Astrocyte of the spinal cord (primary cell): ENCODE measurements at places on chromosomes 12 and 14.

DNA sequence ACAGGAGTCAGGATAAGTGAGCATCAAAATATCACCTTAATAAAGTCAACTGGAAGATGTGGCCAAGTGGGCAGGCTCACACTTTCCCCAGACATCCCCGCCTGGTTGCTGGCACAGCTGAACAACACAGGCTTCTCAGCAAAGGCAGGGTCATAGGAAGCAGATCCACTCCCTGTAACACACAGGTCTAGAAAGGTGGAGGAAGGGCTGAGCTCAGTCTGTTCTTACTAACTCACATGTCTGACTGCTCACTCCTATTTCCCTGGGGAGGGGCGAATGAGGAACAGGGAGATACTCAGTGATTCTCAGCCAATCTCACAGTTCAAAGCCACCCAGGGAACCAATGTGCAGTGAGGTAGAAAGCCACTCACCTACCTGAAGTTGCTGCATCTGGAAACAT is 45.0 kb upstream of the AMN1 start:
- DNase-seq, result no peak

- no peak for DNase-seq
These were observed 507 bp upstream of the FKBP4 start for GRCh38 chr12:2794191-2794735.

DNA sequence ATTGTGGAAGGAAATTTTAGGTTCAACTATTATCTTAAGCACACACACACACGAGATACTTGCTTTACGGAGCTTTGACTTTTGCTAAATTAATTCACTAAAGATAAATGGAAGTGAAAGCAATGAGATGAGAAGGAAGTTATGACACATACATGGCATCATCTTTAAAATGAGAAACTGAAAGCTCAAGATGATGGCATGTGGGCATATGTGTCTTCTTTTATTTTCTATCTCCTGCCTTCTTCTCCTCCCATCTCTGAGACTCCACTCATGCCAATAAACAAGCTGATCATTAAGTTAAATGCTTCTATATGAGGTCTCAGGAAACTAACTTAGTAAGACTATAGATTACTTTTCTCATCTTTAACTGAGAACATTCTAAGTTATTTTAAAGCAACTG is 216.7 kb downstream of the MED13L start:
- DNase-seq, result no peak

- DNase-seq, result no peak
These were observed 9.5 kb upstream of the CFL2 start for GRCh38 chr14:34723867-34724266.

- peak; percentile 22 for DNase-seq
These were observed 4.8 kb upstream of the DGLUCY start for GRCh38 chr14:91108941-91109611.

DNA sequence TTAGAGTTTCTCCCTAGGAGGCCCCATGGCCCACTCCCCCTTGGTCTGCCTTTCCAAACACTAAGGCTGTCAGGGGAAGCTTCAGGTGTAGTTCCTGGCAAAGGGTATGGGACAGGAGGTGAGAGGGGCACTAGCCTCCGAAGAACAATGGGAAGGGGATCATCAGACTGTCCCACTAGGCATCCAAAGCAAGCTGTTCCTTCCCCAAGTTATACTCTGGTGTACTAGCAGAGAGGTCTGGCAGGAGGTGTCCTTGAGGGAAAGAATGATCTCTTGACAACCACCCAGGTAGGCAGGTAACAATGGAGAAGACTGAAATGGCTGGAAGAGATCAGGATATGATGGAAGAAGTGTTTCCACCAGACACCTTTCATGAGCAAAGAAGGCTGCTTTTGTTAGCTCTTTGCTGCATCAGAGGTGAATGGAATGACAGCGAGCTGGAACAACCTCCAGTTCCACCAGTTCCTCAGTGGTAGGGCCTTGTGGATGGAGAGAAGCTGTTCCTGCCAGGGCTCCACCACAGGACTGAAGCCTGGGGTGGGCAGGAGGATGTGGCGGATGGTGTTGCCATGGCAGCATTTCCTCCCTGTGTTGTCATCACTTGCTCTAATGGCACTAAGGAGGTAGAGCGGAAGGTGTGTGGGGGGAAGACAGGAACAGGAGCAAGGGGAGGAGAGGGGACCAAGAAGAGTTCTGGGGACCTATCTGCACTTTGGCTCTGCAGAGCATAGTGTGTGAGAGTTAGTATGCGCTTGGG is 2.3 kb upstream of the AGAP2 start:
- no peak for DNase-seq

- DNase-seq, result no peak
These were observed 7.9 kb upstream of the PPM1A start for GRCh38 chr14:60241091-60241490.

DNA sequence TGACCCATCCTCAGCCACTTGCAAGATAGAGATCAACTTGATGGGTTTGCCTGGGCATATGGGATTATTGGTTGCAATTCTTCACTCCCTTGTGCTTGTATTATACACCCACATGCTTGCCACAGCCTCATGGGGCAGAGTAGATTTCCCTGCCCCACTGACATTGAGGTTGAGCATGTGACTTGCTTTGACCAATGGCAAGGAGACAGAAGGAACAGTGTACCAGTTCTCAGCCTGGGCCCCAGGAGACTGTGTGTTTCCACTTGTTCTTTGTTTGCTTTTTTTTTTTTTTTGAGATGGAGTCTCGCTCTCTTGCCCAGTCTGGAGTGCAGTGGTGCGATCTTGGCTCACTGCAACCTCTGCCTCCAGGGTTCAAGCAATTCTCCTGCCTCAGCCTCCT is 31.8 kb downstream of the CALM1 start:
- no peak for DNase-seq

- DNase-seq, result peak; percentile 99
These were observed 50.9 kb upstream of the CCT2 start for GRCh38 chr12:69534389-69534822.

DNA sequence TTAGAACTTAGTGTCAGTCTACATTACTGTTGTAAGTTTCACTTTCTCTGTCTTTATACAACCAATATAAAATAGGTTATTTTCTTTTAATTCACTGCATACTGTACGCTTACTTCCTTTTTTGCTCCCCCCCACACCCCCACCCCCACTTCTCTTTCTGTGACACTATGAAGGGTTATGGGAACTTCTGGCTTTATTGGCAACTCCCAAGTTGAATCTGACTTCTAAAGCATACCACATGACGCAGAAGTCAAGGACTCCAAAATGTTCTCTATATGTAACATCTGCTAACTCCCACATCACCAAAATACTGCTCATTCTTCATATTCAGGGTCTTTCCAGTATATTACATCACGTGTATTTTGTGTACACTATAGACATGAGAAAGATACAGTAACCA is 81.2 kb upstream of the ATXN7L3B start:
- no peak for DNase-seq

- DNase-seq, result peak; percentile 69
These were observed 3.1 kb downstream of the PRB4 start for GRCh38 chr12:11307143-11307542.

DNA sequence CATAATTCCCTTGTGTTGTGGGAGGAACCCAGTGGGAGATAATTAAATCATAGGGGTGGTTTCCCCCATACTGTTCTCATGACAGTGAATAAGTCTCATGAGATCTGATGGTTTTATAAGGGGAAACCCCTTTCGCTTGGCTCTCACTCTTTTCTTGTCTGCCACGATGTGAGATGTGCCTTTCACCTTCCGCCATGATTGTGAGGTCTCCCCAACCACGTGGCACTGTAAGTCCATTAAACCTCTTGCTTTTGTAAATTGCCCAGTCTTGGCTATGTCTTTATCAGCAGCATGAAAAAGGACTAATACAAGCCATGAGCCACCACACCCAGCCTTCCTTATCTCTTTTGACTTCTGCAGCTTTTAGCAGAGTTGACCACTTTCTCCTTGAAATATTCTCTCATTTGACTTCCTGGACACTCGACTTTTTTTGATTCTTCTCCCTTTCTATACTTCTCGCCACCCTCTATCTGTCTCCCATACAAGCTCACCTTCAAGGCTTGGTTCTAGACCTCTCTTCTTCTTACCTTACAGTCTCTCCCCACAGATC is 2.3 kb downstream of the MTERF2 start:
- no peak for DNase-seq

- DNase-seq, result peak; percentile 78
These were observed 88.3 kb downstream of the RPS29 start for GRCh38 chr14:49497725-49498348.

DNA sequence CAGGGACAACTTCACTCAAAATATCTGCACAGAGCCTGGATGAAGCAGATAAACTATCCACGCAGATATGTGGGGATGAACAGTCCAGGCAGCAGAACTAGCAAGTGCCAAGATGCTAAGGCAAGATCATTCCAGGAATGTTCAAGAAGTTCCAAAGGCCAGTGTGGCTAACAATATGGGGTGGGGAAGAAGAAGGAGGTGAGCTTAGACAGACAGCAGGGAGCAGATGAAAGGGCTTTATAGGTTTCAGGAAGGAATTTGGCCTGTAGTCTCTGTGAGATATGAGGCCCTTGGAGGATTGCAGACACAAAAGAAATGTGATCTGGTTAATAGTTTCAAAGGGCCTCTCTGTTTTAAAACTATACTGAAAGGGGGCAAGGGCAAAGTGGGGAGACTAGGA is 63.5 kb upstream of the PPM1H start:
- DNase-seq, result no peak

DNA sequence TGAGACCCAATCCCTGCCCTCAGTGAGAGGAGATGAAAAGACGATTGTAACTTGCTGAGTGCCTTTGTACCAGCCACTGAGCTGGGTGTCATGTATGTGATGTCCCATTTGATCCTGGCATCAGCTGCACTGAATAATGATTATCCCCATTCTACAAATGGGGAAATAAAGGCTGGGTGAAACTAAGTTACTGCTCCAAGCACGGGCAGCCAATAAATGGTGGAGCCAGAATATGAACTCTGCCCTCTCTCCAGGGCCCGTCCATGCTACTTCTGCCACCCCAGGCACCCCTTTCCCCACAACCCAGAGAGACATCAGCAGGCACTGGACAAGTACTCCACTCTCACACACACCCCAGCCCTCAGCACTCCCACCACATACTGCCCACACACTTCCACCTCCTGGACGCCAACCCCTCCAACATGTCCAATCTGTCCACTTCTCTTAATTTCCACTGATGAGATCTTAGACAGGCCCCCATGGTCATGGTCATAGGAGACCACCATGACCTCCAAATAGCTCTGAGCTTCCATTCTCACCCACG is 115.8 kb downstream of the DICER1 start:
- no peak for DNase-seq

GRCh38 chr12:18135509-18135908 is 45.5 kb upstream of the RERGL start:
- no peak for DNase-seq

GRCh38 chr12:76755829-76756379 is 8.0 kb upstream of the ZDHHC17 start:
- no peak for DNase-seq

DNA sequence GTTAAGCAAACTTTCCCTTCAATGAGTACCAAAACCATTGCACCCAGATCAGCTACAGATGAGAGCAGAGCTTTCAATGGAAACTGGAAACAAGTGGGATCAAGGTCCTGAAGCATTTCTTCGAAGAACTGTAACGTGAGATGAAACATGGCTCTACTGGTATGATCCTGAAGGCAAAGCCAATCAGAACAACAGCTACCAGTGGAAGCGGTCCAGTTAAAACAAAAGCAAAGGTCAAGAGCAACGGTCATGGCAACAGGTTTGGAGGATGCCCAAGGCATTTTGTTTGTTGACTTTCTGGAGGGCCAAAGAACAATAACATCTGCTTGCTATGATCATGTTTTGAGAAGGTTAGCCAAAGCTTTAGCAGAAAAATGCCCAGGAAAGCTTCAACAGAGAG is 137.9 kb upstream of the CPSF6 start:
- DNase-seq, result peak; percentile 68

GRCh38 chr14:35362911-35363374 is 41.6 kb downstream of the NFKBIA start:
- DNase-seq, result no peak

GRCh38 chr14:70920608-70921007 is 13.3 kb downstream of the PCNX1 start:
- no peak for DNase-seq

DNA sequence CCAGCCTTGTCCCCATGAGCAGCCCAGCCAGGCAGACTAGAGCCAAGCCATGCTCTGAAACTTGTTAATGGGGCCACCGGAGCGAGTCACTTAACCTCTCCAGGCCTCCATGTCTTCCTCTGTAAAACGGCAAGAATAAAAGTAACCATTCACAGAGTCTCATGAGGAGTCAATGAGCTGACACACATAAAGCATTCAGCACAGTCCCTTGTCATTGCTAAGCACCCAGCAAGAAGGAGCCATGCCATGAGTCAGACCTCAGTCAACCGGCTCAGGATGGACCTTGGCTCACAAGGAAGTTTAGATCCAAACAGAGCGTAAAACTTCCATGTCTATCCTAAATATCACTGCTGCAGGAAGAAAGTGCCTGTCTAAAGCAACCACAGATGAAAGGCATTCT is 10.6 kb downstream of the FICD start:
- peak; percentile 10 for DNase-seq

DNA sequence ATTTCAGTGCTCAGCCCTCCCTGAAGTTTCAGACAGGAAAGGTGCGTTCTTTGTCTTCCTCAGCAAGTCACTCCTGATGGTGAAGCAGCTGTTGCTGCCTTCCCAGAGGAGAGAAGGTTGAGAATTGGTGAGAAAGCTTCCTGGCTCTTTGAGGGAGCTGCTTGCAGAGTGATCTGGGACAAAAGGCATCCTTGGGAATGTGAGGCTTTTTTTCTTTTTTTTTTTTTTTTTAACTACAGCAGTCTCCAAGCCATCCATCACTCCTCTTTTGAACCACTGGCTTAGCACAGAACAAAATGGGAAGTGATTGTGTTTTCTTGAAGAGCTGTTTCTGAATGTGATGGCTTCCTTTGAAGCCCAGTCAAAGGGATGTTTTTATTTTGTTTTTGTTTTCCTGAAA is 120.4 kb upstream of the LRIG3 start:
- peak; percentile 90 for DNase-seq

GRCh38 chr14:24481622-24482324 is 26.3 kb downstream of the CMA1 start:
- no peak for DNase-seq

- DNase-seq, result peak; percentile 53
These were observed 40.4 kb downstream of the CAPS2 start for GRCh38 chr12:75289753-75290152.

DNA sequence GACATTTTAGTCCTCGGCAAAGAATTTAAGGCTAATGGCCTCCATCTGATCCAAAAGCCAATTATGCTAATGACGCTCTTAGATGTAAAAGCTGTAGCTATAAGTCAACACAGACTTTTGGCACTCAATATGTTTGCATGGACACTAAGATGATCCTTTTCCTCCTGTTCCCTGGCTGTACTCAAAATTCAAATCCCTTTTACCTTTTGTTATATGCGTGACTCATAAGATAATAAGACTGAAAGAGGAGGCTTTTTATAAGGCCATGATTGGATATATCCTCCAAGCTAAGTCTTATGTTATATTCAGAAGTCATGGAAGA is 89.8 kb downstream of the PDZRN4 start:
- DNase-seq, result no peak

- no peak for DNase-seq
These were observed 2.1 kb upstream of the ABCD2 start for GRCh38 chr12:39621670-39622069.

- DNase-seq, result no peak
These were observed 49.7 kb downstream of the KICS2 start for GRCh38 chr12:64172143-64172970.

GRCh38 chr12:47992776-47993175 is 11.5 kb downstream of the COL2A1 start:
- no peak for DNase-seq
